ENCODE measurements at places on chromosomes 7 and 10.

DNA sequence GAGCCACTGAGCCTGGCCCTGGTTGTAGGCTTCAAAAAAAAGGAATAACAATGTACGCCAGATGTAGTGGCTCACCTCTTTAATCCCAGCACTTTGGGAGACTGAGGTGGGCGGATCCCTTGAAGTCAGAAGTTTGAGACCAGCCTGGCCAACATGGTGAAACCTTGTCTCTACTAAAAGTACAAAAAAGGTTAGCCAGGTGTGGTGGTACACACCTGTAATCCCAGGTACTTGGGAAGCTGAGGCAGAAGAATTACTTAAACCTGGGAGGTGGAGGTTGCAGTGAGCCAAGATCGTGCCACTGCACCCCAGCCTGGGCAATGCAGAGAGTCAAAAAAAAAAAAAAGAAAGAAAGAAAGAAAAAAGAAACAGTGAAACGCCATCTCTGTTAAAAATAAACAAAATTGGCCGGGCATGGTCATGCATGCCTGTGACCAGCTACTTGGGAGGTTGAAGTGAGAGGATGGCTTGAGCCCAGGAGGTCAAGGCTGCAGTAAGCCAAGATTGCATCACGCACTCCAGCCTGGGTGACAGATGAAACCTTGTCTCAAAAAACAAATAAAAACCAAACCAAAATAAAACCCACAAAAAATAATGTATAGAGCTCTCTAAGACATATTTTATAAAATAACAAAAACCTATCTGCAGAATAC lies 4.7 kb upstream of the KLHDC10 start:
- no peak for DNase-seq

GRCh38 chr7:116929914-116930913 lies 23.1 kb upstream of the ST7 start:
- DNase-seq: peak; percentile 47

DNA sequence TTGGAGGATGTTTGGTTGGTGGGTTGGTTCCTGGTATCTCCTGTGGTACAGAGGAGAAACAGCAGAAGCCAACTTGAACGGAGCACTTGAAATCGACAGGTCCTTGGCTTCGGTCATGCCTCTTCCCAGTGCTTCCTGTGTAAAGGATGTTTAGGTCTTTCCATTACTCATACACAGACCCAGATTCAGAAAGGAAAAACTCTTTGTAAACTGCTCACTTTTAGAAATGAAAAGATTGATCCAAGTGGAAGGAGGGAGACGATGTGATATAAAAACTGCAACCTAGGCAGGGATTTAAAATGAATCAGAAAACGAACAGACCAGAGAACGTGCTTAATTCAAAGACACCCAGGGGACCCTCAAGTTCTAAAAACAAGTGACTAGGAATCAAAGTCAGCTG lies 338.4 kb downstream of the GALNT17 start:
- no peak for DNase-seq

GRCh38 chr10:48252354-48252650 lies 22.2 kb downstream of the FRMPD2 start:
- no peak for DNase-seq

- no peak for DNase-seq
Measured at GRCh38 chr7:51316666-51317581, at the start of gene COBL. COBL (minus strand) TSS chr7:51316809; CDS start chr7:51316633, 176 bp downstream.

GRCh38 chr10:109977382-109977806 lies 30.4 kb upstream of the ADD3 start:
- DNase-seq: no peak
